Upper lobe of right lung (tissue), 1 donor: ENCODE measurements at places on chromosomes 11 and 22. TPM values are rescaled to one million over a fixed set of nuclear protein-coding genes. Genes with fewer than 3 reads are reported as not detected.

SLN gene
- total RNA-seq: 1.0 TPM

RAB3IL1 gene
- 10.6 TPM for total RNA-seq

OR2AT4 gene
- total RNA-seq: not detected

DNA sequence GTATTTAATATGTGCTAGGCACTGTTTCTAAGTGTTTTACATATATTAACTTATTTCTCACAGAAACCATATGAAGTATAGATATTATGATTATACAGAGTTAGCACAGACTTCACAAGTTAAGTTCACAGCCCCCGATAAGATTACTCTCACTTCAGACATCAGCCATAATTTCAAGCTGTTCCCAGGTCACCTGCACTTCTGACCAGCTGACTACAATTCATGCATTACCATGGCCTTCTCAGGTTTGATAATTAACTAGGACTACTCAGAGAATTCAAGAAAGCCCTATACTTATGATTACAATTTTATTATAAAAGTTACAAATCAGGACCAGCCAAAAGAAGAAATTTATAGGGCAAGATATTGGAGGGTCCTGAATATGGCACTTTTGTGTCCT, 68.2 kb upstream of the RRM1 start:
- no peak overlapping the region for H3K27ac ChIP-seq
- peaks cover 8% of the 10 kb centered on the region for H3K36me3 ChIP-seq
- no peak overlapping the region for H3K4me3 ChIP-seq

DNA sequence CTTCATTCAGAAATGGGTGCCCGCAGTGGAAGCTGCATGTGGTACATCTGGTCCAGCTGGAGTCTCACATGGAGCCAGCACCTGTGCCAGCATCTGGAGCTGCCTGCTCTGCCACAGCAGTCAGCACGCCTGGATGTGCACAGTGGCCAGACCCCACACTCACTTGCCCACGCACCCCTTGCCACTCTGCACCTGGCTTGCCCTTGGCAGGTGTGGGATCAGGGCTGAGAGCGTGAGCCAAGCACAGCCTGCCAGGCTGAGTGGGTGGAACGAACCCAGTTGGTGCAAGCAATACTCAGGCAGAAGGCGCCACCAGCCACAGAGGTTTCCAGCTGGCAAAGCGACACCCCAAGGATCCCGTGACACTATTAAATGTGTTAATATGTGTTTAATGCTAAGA, 95.5 kb upstream of the AMOTL1 start:
- no peak overlapping the region for H3K27ac ChIP-seq
- no peaks in the 10 kb centered on the region for H3K4me1 ChIP-seq
- DNase-seq: no peak

DNA sequence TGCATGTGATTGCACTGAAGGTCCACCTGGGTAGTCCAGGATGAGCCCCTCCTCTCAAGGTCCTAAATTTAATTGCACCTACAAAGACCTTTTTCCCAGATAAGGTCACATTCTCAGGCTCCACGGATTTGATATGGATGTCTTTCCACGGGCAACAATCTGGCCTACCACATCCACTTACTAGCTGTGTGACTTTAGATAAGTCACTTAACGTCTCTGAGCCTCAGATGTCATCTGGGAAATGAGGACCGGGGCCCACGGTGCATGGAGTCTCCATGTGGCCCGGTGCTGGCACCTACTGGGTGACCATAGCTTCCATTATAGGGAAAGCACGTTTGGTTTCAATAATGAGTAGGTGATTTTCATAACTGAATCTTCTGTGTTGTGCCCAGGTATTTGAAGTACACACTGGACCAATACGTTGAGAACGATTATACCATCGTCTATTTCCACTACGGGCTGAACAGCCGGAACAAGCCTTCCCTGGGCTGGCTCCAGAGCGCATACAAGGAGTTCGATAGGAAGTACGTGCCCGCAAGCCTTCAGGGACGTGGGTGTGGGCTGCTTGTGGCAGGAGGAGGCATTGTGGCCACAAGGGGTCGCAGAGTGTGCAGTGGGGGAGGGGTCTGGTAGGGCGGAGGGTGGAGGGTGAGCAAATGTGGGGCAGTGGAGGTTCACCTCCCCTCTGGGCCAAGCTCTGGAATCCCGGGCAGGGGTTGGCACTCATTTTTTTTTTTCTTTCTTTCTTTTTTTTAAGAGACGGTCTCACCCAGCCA, 55.7 kb downstream of the ARHGAP8 start:
- H3K4me1 ChIP-seq: no peaks in the 10 kb centered on the region
- no peak overlapping the region for H3K4me3 ChIP-seq
- no peak for DNase-seq
- H3K27me3 ChIP-seq: no peaks in the 10 kb centered on the region
- no peaks in the 10 kb centered on the region for H3K36me3 ChIP-seq

DNA sequence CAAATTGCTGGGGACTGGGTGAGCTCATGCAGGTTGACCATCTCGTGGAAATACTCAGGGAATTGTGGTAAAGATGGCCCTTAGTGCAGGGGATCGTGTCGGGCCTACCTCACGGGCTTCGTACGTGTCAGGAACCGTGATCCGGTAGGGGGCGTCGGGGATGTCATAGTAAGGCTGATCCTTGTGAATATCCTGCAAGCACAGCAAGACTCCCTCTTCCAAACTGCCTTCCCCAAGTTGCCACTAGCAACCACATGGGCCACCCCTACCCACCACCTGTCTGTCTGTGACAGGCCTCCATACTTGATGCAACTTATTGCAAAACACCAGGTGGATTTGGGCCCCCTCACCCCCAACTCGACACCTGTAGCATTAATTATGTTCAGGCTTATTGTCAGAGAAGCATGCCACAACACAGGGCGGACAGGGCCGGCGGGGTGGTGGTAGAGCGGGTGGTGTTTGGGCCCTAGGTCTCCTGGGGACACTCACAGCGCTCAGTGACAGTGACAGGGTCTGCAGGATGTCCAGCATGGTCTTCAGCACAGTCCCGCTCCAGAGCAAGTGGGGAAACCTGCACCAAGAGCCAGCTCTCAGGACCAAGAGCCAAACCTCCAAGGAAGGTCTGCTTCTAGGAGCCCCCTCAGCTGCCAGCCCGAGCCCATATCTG, 22.6 kb upstream of the SERPIND1 start:
- no peak overlapping the region for H3K4me3 ChIP-seq
- peaks cover 62% of the 10 kb centered on the region for H3K36me3 ChIP-seq
- peak overlapping the region; percentile 30 for H3K27ac ChIP-seq
- no peaks in the 10 kb centered on the region for H3K27me3 ChIP-seq
- DNase-seq: no peak

DNA sequence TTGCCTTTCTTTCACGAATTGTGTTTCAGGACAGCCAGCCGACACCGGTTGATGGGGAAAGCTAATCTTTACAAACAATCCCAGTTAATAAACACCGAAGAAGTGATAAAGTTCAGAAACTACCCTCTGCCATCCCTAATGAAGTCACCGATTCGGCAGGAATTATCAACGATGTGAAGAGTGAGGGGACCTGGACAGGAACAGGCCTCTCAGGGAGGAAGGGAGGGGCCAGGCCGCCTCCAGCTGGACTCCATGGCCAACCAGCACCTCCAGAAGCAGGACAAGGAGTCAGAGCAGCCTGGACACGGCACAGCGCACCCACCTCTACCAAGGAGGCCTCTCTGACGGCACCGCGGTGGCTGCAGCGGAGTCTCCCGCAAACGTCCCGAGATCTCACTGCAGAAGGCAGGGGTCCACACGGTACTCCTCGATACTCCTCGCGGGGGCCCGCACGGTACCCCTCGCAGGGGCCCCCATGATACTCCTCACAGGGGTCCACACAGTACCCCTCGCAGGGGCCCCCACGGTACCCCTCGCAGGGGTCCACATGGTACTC, 3.9 kb downstream of the TOLLIP start:
- no peak overlapping the region for H3K27ac ChIP-seq
- H3K27me3 ChIP-seq: no peaks in the 10 kb centered on the region
- H3K4me1 ChIP-seq: peaks cover 67% of the 10 kb centered on the region
- DNase-seq: no peak
- no peak overlapping the region for H3K4me3 ChIP-seq
